Peyer's patch (tissue), 4 donors: ENCODE measurements at places on chromosomes 1 and 21.

DNA sequence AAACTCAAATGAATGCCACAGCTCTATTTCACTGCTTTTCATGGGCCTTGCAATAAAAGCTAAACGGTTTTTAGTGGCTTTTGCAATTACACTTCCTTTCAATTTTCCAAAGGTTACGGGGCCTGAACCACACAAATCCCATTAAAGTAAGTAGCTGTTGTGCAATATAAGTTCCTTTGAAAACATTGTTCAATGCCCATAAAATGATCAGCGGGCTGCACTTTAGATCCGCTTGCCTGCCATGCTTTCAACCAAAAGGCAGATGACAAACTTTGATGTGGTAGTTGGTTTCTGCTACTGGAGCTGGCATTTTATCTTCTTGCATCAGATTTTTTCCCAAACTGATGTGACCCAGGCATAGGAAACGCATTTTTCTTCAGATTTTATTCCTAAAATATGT lies 50.2 kb downstream of the PRRX1 start:
- no peaks in the 10 kb centered on the region for H3K27me3 ChIP-seq
- H3K36me3 ChIP-seq: no peaks in the 10 kb centered on the region
- H3K4me3 ChIP-seq: no peak overlapping the region
- H3K4me1 ChIP-seq: no peaks in the 10 kb centered on the region

- H3K4me1 ChIP-seq: no peaks in the 10 kb centered on the region
- no peak overlapping the region for H3K27ac ChIP-seq
- H3K27me3 ChIP-seq: no peaks in the 10 kb centered on the region
- no peak for DNase-seq
- no peak overlapping the region for H3K4me3 ChIP-seq
These were observed 79.1 kb upstream of the PLPPR4 start for GRCh38 chr1:99185196-99185595.

DNA sequence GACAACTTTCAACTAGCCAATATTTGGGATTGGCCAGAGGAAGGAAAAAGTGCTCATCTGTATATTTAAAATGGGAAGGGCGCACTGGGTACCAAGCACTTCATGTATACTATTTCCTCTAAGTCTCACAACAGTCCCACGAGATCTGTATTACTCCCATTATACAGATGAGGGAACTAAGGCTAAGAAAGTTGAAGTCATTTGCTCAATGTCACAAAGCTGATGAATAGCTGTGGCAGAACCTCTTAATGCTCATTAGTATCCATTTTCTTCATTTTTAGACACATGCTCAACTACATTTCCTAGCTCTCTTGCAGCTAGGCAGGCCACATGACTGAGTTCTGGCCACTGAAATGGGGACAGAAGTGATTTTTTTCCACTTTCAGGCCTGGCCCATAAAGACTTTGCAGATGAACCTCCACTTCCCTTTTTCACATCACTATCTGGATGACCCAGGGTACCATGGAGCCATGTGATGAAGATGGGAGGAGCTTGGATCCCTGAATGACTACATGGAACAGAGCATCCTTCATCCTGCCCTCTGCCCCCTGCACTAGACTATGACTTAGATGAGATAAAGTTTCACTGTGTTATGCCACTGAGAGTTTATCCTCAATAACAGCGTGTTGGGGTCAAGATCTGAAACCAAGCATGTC lies 31.8 kb downstream of the ATF3 start:
- no peak for DNase-seq
- peaks cover 22% of the 10 kb centered on the region for H3K4me1 ChIP-seq
- H3K27ac ChIP-seq: no peak overlapping the region
- no peaks in the 10 kb centered on the region for H3K27me3 ChIP-seq
- H3K36me3 ChIP-seq: no peaks in the 10 kb centered on the region

DNA sequence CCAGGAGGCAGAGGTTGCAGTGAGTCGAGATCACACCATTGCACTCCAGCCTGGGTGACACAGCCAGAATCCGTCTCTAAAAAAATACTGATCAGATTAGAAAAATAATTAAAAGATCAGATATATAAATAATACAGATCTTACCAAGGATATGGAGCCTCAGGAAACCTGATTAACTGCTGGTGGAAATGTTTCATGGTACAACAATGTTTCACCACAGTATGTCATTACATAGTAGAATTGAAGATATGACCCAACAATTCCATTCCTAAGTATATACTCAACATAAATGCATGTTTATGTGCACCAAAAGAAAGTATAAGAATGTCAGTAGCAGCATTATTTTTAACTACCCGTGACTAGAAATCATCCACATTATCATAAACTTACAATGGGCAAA lies 41.7 kb downstream of the CD53 start:
- DNase-seq: no peak
- H3K4me3 ChIP-seq: no peak overlapping the region
- peaks cover 3% of the 10 kb centered on the region for H3K4me1 ChIP-seq
- H3K36me3 ChIP-seq: no peaks in the 10 kb centered on the region
- no peak overlapping the region for H3K27ac ChIP-seq
- H3K27me3 ChIP-seq: no peaks in the 10 kb centered on the region
